ENCODE measurements at places on chromosomes 7 and 10.

DNA sequence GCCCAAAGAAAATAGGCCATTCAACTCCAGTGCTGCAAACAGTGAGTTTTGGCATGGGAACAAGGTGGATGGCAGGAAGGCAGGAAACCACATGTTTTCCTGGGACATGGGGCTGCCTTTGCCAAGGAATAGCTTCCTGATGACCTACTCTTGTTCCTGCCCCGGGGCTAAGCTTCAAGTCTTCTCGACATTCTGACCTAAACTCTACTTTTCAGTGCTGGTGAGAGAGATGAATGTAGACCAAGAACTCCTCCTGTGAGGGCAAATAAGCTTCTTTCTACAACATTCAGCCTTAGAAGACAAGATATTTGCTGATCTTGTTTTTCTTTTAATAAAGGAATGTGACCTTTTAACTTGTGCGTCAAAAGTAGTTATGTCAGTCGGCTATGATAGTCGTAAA, 199.0 kb downstream of the GPR37 start:
- DNase-seq, result peak; percentile 30

DNA sequence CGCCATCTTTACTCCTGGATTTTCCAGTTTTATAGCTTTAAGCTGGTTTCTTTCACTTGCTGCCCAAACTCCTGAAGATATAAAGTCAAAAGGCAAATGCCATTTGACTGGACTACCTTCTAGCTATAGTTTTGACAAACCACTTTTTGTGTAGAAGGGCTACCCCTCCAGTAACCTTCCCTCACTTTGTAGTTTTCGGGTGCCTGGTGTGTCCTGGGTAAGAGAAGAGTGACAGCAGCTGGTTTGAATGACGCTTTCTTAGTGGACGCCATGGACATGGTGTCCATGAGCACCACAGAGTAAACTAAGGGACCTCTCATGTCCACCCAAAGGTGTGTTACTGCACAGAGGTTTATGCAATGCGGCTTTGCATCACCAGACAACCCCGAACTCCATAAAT, 21.2 kb upstream of the PITRM1 start:
- no peak for DNase-seq

DNA sequence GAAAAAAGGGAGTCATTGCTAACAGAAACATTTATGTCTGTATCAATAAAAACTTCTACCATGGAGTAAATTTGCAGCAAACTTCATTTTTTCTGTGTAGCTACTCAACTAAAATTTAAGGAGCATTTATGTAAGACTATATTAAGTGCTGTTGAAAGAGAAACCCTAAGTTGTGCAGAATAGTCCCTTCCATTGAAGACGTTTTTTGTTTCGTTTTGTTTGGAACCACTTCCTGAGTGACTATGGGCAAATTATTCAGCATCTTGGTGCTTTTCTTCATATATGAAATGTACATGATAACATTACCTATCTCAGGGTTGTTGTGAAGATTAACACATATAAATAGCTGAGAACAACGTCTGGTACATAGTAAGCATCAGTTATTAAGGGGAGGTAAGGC, 24.3 kb downstream of the SEM1 start:
- no peak for DNase-seq

DNA sequence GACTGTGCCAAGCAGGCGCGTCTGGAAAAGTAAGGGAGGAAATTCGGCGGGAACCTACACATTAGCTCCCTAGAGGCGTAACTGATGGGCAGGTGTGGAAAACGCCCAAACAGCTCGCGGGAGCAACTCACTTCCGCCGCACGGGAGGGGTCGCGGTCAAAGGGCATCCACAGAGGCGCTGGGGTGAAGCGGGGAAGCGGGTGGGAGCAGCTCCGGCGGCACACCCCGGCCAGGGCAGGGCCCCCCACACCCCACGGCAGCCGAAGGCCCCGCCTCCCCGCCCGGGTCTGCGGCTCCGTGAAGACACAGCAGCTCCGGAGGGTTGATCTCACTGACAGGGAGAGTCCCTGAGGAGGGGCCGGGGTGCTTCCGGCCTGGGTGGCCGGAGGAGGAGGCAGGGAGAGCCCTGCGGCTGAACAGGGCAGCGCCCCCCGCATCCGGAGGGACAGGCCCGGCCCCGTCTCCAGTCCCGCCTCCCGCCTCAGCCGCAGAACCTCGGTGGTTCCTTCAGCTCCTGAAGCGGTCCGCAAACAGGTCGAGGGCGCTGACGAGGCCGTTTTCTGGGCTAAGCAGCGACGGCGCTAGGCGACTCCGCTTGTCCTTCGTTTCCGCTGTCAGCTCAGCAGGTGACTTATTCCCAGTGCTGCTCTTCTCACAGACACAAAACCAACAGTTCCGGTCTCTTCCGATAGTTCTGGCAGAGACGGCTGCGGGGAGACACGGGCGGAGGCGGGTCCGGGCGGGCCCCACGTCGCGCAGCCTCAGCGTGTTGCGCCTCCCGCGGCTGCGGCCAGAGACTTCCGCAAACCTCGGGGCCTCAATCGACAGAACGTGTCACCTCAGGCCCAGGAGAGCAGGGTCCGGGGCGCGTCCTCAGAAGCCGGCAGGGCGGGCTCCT, 276.1 kb downstream of the DNAJB6 start:
- DNase-seq, result peak; percentile 79

DNA sequence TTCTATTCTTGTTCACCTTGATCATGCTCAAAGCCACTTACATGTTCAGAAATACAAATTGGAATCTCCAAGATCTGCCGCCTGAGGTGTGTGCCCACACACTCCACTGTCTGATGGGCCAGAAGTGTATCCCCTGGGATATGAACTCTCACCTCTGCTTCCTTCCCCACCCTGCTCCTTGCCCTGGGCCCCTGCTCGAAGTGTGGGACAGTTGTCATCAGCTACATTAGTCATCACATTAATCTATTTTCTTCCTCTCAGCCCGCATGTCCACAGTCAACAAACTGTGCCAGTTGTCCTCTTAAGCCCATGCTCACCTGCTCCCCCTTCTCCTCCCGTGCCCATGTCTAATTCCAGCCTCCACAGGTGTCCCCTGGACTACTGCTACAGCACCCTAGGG, 154.7 kb downstream of the PTPN20 start:
- no peak for DNase-seq

DNA sequence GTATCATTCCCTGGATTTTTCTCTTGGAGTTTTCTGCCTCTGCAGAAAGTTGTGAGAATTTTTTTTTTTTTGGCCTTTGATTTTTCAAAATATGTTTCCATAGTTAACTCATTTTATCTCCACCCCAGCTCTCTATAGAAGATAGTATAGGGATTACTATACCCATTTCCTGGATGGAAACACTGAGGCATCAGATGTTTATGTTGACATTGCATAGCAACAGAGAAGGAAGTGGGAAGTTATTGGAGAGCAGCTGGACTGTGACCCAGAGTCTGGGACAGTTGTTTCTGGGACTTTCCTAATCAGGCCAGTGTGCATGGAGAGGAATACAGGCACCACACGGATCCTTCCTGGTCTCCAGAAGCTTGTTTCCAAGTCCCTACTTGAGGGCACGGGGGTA, 158.0 kb downstream of the CDH23 start:
- no peak for DNase-seq

Data from NCI-H69 (cell line).